ENCODE measurements at places on chromosomes 5 and 9.

- DNase-seq: no peak
Observed at GRCh38 chr5:92653730-92654461, 927.1 kb downstream of the NR2F1-AS1 start.

- no peak for DNase-seq
Observed at GRCh38 chr9:137126786-137127185, 12.2 kb upstream of the GRIN1 start.

GRCh38 chr9:31908891-31909480 lies 475.5 kb upstream of the ACO1 start:
- DNase-seq: peak; percentile 35

GRCh38 chr5:36150676-36151433 lies 832 bp downstream of the LMBRD2 start:
- DNase-seq: peak; percentile 73

DNA sequence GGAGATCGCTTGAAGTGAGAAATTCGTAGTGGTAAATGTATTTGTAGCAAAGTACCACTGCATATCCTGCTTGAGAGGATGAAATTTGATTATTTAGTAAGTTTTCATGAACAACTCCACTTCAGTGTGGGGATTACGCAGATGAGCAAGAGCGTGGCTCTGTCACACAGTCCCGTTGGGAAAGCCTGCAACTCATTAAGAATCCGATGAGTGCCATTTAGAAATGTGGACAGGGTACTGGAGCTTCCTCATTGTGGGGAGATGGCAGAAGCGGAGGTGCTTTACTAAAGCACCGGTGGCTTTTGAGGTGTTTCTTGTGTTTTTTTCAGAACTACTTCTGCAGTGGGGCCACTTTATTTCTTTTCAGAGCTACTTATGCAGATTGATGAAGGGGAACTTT lies 1.4 kb downstream of the TJP2 start:
- no peak for DNase-seq

DNA sequence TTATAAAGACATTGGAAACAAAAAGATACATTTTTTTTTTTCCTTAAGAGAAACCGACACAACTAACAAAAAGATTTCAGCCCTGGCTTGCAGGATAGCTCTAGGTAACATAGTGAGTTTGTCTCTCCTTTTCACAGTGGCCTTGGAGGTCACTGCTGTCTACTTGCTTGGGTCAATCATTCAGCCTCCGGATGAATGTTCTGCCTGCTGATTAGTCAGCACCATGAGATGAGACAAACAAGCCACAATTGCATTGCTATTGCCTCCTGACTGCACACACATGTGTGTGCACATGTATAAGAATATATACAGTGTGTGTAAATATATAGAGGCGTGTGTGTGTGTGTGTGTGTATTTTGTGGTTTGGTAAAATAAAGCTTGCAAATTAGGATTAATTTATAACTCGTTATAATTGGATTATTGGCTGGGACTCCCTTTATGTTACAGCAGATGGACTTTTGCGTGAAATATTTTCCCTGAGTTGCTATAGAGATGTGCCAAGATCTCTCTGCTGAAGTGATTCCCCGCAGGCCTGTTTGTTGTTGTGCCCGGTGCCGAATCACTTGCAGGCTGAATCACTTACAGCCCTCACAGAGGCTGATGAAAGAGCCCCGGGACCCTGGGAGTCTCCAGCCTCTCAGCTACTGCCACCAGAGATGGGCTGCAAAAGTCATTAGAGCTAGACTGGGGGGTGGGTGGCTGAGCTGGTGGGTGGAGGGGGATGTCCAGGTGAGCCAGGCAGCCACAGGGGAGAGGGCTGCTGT lies 161.2 kb downstream of the FGF18 start:
- no peak for DNase-seq

- peak; percentile 39 for DNase-seq
Observed at GRCh38 chr9:76180541-76180940, 213.7 kb downstream of the RFK start.
